ENCODE measurements at places on chromosomes 3 and 15. TPM values are rescaled to one million over a fixed set of nuclear protein-coding genes. Genes with fewer than 3 reads are reported as not detected.

The CDC25A gene
- 3.2 TPM for total RNA-seq

The TMEM158 gene
- 10.8 TPM for total RNA-seq

The ESYT3 gene
- 1.2 TPM for total RNA-seq

The CCNDBP1 gene
- 31.2 TPM for total RNA-seq

The KY gene
- 0.25 TPM for total RNA-seq

The PLSCR2 gene
- total RNA-seq: not detected

The GRK7 gene
- not detected for total RNA-seq

The ZBTB47 gene
- total RNA-seq: 3.3 TPM

The CKMT1B gene
- total RNA-seq: 18.5 TPM
